ENCODE measurements at places on chromosomes 4 and X.

DNA sequence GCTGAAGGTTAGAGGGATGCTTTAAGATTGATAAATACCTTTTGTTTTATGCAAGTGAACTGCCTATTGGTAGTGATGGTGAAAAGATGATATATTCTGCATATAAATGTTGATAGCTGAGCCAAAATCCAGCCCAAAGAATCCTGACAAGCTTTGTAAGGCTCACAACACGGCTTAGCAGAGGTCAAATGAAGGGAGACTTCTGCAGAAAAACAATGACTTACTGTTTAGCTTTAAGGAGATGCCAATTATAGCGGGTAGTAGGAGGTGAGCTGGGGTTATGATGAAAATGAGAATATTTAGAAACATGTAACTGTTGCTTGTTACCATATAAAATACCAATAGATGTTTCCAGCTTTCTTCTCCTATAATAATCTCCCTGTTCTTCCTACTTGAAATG is 97.1 kb downstream of the AFF1 start:
- no peaks in the 10 kb centered on the region for H3K36me3 ChIP-seq
- peaks cover 2% of the 10 kb centered on the region for H3K4me1 ChIP-seq
- no peak overlapping the region for H3K27ac ChIP-seq

DNA sequence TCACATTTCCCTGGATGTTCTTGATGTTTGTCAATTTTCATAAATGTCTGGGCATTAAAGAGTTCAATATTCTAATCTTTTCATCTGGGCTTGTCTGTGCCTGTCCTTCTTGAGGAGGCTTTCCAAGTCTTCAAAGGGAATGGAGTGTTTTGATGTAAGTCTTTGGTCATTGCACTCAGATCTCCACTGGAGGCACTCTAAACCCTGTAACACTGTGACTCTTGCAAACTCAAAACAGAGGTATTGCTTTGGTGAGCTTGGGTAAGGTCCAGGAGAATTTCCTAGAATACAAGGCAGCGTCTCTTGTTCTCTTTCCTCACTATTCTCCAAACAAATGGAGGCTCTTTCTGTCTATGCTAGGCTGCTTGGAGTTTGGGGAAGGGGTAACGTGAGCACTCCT is 1118.1 kb upstream of the PABPC4L start:
- H3K4me1 ChIP-seq: no peaks in the 10 kb centered on the region
- H3K4me3 ChIP-seq: no peak overlapping the region
- DNase-seq: no peak

DNA sequence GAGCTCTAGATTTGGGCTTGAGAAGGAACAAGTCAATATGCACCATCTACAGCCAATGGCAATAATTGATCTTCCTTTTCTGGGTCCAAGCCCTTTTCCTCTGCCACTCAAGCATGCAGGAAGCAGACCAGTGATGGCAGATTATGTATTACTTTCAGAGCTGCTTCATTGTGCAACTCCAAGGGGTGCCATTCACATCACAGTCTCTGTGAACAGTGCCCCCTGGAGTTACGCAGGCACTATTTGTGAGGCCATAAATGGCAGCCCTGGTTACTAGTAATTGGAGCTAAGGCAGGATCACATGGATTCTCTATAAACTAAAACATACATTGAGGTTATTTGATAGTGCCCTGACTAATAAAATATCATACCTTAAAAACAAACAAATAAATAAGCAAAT is 313.4 kb upstream of the SLC7A11 start:
- H3K4me1 ChIP-seq: no peaks in the 10 kb centered on the region
- no peaks in the 10 kb centered on the region for H3K36me3 ChIP-seq

DNA sequence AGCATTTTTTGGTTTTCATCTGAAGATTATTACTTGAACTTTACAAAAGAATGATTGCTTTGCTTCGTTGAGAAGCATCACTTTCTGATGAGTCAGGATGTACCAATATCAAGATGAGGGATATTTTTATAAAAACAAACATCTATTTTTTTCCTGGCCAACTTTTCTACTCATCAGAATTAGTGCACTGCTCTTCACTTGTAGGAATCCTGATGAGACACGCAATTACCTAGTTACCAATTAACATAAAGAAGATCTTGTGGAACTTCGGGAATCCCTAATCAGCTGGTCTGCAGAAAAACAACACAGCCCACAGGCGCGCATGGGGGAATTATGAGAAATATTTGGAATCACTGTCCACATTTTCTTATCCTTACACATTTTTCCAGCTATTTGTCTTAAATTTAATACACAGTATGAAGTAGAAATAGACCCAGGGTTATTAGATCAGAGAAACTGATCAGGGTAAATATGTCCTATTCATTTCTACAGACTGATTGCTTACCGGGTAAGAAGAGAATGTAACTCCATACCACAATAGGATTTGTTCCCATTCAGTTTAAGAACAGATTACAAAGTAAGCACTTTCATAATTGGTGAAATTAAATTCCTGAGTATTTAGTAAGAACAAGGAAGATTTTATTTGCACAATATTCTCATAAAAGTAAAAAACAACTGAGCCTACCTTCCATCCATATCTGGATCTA is 50.9 kb downstream of the MFAP3L start:
- H3K4me1 ChIP-seq: no peaks in the 10 kb centered on the region
- DNase-seq: no peak
- no peaks in the 10 kb centered on the region for H3K36me3 ChIP-seq
- no peak overlapping the region for H3K27ac ChIP-seq
- no peak overlapping the region for H3K4me3 ChIP-seq
- H3K27me3 ChIP-seq: peaks cover 2% of the 10 kb centered on the region

DNA sequence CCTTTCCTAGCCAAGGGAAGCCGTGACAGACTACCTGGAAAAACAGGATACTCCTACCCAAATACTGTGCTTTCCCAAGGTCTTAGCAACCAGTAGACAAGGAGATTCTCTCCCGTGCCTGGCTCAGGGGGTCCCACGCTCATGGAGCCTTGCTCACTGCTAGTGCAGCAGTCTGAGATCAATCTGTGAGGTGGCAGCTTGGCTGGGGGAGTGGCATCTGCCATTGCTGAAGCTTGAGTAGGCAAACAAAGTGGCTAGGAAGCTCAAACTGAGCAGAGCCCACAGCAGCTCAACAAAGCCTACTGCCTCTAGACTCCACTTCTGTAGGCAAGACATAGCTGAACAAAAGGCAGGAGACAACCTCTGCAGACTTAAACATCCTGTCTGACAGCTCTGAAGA is 177.1 kb downstream of the PARM1 start:
- no peaks in the 10 kb centered on the region for H3K27me3 ChIP-seq
- no peak for DNase-seq
- no peaks in the 10 kb centered on the region for H3K4me1 ChIP-seq
- no peaks in the 10 kb centered on the region for H3K36me3 ChIP-seq
- no peak overlapping the region for H3K27ac ChIP-seq

DNA sequence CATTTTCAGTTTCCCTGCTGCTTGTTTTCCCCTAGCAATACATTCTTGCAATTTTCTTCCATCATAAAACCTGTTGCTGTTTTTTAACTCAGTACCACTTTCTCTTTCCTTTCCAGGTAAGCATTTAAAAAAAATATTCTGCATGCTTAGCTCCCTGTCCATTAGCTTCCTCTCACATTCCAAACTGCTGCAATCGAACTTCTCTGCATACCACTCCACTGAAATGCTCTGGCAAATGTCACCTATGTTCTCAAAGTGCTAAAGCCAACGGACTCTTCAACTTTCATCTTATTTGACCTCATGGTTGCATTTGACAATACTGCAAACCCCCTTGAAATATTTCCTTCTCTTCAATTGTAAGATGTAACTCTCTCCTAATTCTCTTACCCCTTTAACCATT is 192.7 kb downstream of the ANAPC10 start:
- H3K27me3 ChIP-seq: peaks cover 2% of the 10 kb centered on the region
- no peaks in the 10 kb centered on the region for H3K36me3 ChIP-seq
- no peak overlapping the region for H3K4me3 ChIP-seq
- H3K27ac ChIP-seq: no peak overlapping the region
- no peak for DNase-seq

DNA sequence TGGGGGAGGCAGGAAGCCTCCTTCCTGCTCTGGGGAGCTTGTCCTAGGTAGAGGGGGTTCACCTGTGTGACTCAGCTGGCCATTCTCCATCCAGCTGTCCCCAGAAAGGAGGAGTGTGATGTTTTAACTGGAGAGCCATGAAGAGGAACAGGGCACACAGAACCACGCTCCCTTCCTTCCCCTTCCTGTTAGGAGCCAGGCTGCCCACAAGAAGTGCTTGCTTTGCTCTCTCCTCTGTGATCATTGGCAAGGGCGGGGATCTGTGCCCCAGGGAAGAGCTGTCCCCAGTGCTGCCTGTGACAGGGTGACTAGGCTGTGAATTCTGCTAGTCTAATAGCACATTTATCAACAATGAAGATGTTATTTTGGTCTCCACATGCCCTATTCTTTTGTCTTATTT is 169.6 kb upstream of the GATB start:
- no peak overlapping the region for H3K4me3 ChIP-seq
- no peaks in the 10 kb centered on the region for H3K4me1 ChIP-seq
- no peak for DNase-seq
- no peaks in the 10 kb centered on the region for H3K27me3 ChIP-seq
- no peak overlapping the region for H3K27ac ChIP-seq

DNA sequence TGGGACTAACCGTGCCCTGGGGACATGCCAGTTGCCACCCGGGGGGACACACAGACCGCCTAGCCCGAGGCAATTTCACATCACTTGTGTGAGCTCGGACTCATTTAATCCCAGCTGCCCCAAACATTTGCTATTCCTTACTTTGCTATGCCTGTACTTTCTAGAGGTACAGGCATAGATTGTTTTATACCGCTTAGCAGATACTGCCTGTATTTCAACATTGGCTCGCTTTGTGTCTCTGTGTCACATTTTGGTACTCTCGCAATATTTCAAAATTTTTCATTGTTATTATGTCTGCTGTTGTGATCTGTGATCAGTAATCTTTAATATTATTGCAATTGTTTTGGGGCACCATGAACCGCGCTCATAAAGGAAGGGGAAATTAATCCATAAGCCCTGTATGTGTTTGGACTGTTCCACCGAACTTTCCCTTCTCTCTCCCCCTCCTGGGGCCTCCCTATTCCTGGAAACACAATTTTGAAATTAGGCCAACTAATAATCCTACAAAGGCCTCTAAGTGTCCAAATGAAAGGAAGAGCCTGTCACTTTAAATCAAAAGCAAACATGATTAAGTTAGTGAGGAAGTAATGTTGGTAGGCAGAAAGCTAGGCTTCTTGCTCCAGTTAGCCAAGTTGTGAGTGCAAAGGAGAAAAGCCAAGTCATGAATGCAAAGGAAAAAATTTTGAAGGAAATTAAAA is 568 bp upstream of the CASP6 start:
- no peak for DNase-seq
- H3K4me1 ChIP-seq: peaks cover 26% of the 10 kb centered on the region
- peak overlapping the region; percentile 95 for H3K4me3 ChIP-seq
- H3K27ac ChIP-seq: peak overlapping the region; percentile 91
- peaks cover 22% of the 10 kb centered on the region for H3K36me3 ChIP-seq

GRCh38 chrX:44494357-44494756 is 48.3 kb downstream of the FUNDC1 start:
- H3K27ac ChIP-seq: no peak overlapping the region
- H3K36me3 ChIP-seq: no peaks in the 10 kb centered on the region
- peaks cover 4% of the 10 kb centered on the region for H3K4me1 ChIP-seq
- peak; percentile 20 for DNase-seq

GRCh38 chr4:12519426-12519825 is 964.7 kb downstream of the RAB28 start:
- no peak overlapping the region for H3K4me3 ChIP-seq
- H3K4me1 ChIP-seq: no peaks in the 10 kb centered on the region
- H3K36me3 ChIP-seq: no peaks in the 10 kb centered on the region
- H3K27ac ChIP-seq: no peak overlapping the region

- peaks cover 51% of the 10 kb centered on the region for H3K36me3 ChIP-seq
- H3K27me3 ChIP-seq: no peaks in the 10 kb centered on the region
- peaks cover 74% of the 10 kb centered on the region for H3K4me1 ChIP-seq
Observed at GRCh38 chrX:79161655-79162054, 17.2 kb downstream of the GPR174 start.

- H3K4me3 ChIP-seq: no peak overlapping the region
- H3K36me3 ChIP-seq: no peaks in the 10 kb centered on the region
- no peak overlapping the region for H3K27ac ChIP-seq
- H3K4me1 ChIP-seq: no peaks in the 10 kb centered on the region
- no peaks in the 10 kb centered on the region for H3K27me3 ChIP-seq
Observed at GRCh38 chr4:141933978-141934377, 297.6 kb downstream of the IL15 start.

Data from activated CD8-positive, alpha-beta T cell treated with anti-CD3 and anti-CD28 coated beads, Interleukin-2, amount 10 ng/mL, durations not matched to agents 7 days and 5 days (primary cell).